Activated CD8-positive, alpha-beta memory T cell treated with anti-CD3 and anti-CD28 coated beads, Interleukin-2, amount 50 U/mL, for 48 hours (primary cell): ENCODE measurements at places on chromosomes 16 and 17.

- no peak for DNase-seq
These were observed 25.6 kb downstream of the ITGB3 start for GRCh38 chr17:47279062-47279801.

- peak; percentile 75 for DNase-seq
These were observed 12.4 kb downstream of the HDAC5 start for GRCh38 chr17:44110823-44111633.

DNA sequence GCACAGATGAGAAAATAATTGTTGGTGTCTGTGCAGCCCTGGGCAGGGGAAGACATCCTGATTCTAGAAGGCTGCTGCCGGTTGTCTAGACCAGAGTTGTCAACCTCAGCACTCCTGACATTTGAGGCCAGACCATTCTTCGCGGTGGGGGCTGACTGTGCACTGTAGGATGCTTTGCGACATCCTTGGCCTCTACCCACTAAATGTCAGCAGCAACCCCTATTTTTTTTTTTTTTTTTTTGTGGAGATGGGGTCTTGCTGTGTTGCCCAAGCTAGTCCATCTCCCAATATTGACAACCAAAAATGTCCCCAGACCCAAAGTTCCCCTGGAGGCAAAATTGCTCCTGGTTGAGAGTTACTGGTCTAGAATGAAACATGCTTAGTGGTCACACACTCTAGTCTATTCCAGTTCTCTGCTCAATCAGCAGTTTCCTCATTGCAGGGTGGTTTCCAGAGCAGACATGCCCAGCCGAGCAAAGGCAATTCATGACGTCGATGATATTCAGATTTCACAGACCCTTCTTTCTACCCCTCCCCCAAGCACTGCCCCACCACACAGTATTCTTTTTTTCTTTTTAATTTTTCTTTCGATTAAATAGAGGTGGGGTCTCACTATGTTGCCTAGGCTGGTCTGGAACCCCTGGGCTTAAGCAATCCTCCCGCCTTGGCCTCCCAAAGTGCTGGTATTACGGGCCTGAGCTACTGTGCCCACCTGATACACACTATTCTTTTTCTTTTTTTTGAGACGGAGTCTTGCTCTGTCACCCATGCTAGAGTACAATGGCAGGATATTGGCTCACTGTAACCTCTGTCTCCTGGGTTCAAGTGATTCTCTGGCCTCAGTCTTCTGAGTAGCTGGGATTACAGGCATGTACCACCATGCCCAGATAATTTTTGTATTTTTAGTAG is 9.0 kb downstream of the C17orf99 start:
- no peak for DNase-seq

- DNase-seq, result no peak
These were observed 54.1 kb downstream of the RMI2 start for GRCh38 chr16:11399261-11399831.

DNA sequence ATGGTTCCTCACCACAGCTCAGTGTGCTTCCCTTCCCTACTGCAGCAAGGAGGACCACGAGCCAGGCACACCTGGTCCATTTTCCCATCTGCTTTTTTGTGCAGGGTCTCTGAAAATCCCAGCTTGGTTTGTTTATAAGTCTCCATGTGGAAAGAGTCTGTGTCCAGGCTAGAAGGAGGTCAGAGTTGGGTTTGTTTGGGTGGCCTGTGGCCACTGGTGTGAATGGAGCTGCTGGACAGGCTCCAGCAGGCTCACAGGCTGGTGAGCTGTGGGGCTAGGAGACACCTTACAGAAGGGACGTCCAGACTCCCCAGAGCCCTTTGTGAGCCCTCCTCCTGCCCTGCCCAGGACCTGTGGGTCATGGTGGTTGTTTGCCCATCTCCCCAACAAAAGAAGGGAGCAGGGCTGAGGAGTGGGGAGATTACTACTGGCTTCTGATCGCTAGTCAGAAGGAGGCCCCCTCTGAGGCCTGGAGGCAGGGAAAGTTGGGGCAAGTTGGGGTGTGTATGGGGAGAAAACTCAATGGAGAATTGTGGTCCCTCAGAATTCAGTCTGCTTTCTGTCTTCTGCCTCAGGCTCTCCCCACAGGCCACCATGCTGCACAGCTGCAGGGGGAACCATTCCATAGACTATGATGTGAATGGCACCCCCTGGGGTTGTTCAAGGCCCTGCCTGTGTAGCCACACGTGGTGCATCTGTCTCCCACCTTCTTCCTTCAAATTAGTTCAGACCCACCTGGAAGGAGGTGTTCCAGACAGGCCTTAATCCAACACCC is 4.1 kb downstream of the RARA start:
- DNase-seq, result no peak

DNA sequence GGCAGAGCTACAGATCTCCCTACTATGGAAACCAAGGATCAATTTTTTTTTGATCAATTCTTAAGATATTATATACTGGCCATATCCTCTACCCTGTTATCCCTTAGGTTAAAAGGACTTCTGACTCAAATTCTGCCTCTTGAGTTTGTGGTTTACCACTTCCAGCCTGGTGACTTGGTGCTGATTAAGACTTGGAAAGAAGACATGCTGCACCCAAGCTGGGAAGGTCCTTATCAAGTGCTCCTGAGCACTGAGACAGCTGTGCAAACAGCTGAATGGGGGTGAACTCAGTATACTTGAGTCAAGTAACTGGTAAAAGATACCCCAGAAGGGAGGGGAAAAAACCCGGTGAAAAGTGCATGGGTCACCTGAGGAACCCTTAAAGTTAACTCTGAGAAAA is 20.5 kb upstream of the SPACA3 start:
- no peak for DNase-seq

DNA sequence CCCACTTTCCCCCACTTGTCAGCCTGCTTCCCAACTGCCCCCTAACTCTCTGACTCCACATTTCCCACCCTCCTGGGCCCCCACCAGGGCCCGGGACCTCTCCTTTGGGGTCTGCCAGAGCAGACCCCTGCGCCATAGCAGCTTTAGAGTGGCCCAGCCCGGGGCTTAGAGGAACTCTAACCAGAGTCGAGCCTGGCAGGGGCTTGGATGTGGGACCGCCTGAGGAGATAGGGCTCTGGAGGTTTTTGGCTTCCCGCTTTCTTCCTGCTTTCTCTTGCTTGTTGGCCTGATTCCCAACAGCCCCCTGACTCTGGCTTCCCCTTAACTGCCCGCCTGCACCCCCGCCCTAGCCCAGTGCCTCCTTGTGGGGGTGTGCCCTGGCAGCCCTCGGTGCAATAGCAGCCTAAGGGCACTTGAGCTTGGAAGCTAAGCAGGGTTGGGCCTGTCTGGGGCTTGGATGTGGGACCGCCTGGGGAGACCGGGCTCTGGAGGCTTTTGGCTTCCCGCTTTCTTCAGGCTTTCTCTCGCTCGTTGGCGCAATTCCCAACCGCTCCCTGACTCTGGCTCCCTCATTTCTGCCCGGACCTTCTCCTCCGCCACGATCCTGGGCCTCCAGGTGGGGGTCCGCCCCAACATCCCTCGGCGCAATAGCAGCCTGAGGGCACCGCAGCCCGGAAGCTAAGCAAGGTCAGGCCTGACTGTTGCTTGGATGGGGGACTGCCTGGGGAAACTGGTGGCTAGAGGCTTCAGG is 2292.0 kb downstream of the TP53TG3F start:
- no peak for DNase-seq

DNA sequence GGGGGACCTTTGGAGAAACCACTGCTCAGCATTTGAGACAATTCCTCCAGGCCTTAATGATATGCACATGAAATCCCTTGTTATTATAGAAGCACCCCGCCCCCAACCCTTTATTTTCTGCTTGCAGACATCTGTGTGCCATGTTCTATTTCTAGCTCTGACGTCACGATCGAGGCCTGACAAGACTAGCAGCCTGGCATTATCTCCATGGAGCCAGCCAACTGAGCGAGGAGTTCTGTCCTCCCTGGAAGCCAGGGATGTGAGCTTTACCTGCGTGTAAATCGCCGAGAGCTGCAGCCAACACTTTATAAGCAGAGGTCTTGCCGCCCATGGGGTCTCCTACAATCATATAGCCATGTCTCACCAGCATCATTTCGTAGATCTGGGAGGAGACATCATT is 116.9 kb downstream of the DNAH3 start:
- no peak for DNase-seq

- no peak for DNase-seq
These were observed 7.2 kb upstream of the DRC7 start for GRCh38 chr16:57687363-57687929.

DNA sequence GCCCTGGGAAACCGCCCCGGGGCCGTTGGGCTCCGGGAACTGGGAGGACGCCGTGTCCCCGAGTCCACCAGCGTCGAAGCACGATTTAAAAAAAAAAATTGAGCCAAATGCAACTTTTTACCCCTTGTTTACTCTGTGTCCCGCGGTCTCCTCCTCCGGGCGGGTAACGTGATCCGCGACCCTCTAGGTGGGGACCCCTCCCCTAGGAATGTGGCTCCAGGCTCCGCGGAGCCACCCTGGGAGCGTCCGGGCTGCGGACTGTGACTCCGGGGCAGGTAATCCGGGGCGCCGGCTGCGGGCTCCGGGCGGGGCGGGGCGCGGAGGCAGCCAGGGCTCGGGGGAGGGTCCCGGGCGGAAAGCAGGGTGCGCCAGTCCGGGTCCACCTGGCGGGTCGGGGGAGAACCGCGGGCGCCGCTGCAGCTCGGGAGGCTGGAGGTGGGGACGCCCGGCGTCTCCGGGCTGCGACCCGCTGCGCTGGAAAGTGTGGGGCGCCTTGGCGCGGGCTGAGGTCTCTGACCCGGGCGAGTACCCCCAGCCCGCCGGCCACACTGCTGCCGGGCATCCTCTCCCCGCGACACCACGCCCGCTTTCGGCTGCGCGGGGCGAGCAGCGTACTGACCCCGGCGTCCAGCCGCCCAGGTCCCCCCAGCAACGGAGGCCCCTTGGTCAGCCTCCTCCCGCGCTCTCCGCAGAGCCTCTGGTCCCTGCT is 852 bp upstream of the HELZ start:
- DNase-seq, result peak; percentile 71

- no peak for DNase-seq
These were observed 33.1 kb upstream of the AKAP1 start for GRCh38 chr17:57051886-57052361.

DNA sequence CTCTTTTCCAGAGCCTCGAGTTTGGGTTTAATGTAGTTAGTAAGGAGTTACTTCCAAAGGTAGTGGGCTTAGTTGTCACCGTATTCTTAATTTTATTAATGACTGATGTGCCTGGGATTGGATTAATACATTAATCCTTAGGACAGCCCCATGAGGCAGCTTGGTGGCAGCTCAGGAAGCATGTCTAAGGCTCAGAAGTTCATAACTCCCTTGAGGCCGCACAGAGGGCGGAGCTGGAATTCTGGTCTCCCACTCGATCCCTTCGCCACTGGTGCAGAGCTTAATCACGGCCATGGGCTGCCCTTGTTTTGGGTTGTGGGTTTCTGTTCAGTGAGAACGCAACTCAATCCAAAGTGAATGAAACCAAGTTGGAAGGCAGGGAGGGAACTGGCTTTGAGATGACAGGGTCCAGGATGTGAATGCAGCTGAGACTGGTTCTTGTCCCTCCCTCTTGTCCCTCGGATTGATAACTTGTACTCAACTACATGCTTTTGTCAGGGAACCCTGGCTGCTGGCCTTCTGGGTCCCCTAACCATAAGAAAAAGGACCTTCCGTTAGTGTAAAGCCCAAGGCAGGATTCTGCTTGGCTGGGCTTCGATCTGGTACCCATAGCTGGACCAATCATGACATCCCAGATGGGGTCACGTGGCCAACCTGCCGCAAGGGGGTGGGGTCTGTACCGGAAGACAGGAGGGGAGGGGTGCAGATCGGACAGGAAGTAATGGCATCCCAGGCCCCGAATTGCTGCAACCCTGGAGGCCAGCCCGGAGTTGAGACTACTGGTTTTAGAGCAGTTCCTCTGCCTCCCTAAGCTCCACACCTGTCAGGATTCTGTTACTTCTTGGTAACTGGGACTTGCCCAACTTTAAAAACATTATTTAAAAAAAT is 45.4 kb downstream of the SNX20 start:
- no peak for DNase-seq

GRCh38 chr17:32746698-32747097 is 130.2 kb downstream of the MYO1D start:
- DNase-seq, result no peak

- no peak for DNase-seq
These were observed 68.6 kb downstream of the SDK2 start for GRCh38 chr17:73575470-73576221.

GRCh38 chr16:83733301-83733700 is 74.5 kb upstream of the HSBP1 start:
- DNase-seq, result no peak

GRCh38 chr17:64173646-64174045 is 43.7 kb upstream of the ERN1 start:
- DNase-seq, result no peak

DNA sequence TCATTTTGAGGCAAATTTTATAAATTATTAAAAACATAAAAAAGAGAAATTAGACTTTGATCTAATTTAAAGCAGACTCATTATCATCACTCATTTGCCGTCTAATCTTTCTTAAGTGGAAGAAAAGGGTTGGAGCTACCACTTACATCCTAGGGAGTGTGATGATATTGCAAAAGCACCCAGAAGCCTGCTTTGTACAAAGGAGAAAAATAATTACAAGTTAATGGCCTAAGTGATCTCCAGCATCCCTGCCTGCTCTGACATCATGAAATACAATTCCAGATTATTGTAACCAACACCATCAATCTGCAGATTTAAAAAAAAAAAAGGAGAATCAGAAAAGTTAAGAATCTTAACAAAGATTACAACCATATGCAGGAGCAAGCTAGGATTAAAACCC is 260.2 kb downstream of the GRIN2A start:
- no peak for DNase-seq

DNA sequence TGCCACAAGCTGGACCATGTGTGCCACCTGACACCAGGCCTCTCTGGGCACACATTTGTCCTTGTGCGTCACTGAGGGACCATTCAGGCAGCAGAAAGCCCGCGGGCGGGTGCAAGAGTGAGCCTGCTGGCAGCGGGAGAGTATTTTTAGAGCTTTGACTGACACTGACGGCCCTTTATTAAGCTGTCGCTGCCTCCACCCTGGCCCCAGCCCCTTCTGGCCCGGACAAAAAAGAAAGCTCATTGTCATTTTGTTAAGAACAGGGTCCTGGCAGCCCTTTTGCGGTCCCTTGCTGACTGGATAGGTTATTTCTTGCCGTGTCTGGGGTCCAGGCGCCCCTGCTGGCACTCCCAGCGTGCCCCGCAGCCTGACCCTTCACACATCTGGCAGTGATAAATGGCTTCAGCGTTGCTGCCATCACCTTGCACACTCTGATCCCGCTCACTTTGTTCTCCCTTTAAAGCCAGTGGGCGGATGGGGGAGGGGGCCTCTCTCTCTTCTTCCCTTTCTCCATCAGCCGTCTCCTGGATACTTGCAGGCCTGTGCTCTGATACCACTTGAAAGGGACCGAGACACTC is 78.4 kb upstream of the NKD1 start:
- DNase-seq, result no peak

GRCh38 chr17:58487589-58488427 is at the start of gene HSF5:
Gene HSF5, minus strand, starts transcription at chr17:58488408. Its CDS starts 134 bp downstream, at chr17:58488274.
- peak; percentile 87 for DNase-seq

DNA sequence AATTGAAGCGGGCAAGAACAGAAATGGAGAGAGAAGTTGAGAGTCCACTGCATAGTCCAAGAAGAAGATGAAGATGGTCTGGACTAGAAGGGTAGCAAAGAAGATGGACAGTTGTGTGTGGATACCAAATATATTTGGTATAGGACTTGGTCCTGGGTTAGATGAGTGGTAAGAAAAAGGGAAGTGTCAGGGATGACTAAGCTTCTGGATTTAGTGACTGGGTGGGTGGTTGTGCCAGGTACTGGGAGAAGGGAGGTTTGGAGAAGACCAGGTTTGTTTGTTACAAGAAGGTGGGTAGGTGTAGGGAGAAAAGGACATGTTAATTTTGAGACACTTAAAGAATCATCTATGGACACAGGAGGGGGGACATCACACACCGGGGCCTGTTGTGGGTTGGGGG is 5.4 kb downstream of the VMP1 start:
- DNase-seq, result no peak
